ENCODE measurements at places on chromosomes 5 and 9.

GRCh38 chr5:39501397-39501796, 76.6 kb upstream of the DAB2 start:
- DNase-seq = no peak

- no peak for DNase-seq
Measured at GRCh38 chr5:10019236-10019635, 230.5 kb downstream of the ATPSCKMT start.

DNA sequence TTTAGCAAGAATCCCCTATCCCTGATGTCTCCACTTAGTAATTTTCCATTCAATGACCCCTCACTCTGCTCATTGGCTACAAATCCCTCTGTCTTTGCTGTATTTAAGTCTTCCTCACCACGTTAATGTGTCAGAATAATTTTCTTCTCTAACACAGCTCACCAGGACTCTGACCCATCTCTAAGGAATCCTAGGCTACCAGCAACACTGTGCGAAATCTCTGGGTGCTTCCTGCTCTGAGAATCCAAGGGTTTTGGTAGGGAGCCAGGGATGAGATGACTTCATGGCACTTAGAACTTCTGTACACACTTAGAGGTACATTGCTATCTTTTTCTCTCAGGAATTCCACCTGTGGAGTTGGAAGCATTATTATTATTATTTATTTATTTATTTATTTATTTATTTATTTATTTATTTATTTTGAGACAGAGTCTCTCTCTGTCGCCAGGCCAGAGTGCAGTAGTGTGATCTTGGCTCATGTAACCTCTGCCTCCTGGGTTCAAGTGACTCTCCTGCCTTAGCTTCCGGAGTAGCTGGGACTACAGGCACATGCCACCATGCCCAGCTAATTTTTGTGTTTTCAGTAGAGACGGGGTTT, 53.5 kb downstream of the FOXI1 start:
- DNase-seq = peak; percentile 63

DNA sequence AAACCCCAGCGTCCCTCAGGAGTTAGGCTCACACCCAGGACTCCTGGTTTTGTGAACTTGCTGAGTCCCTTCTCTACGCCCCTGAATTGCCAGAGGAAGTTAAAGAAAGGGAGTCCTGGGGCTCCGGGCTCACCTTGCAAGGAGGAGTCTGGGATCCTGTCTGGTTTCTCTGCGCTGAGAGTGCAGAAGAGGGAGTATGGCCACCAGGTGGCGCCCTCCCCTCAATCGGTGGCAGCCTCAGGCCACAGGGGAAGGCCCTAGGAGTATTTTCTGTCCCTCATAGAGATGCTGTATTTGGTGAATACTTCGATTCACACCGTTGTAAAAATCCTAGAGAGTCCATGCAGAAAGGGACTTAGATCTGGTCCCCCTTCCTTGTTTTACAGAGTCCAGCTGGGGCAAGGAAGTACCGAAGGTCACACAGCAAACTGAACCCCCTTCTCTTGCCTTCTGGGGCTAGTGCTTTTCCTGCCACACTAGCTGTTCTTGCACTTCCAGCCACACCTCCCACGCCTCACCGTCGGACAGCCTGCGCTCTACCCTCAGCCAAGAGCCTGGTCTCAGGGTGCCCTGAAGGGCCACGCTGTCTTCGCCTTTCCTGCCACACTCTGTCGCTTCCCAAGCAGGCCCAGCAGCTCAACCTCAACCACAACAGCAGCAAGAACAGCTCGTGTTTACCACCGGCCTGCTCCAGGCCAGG, 10.2 kb downstream of the HAND1 start:
- peak; percentile 85 for DNase-seq

DNA sequence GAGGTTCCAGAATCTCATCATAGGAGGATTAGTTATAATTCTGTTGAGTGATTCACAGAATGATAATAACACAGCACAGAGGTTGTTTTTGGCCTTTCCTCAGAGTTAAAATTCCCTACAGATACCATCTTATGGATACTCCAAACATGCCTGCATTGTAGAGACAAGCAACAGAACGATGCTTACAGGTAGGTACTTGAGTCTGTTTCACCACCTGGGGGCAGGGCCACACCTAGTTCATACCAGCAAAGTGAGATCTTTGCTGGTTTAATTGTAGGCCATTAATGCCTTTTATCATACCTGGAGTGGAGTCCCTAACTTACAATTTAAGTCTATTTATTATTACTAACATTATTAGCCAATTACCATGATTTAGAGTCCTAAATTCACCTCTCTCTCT, 416.5 kb upstream of the TLE4 start:
- DNase-seq = no peak

Data from 8988T (cell line).